Activated CD4-positive, alpha-beta T cell treated with anti-CD3 and anti-CD28 coated beads, Interleukin-2, amount 10 ng/mL, durations not matched to agents 7 days and 5 days (primary cell): ENCODE measurements at places on chromosomes 4 and X.

DNA sequence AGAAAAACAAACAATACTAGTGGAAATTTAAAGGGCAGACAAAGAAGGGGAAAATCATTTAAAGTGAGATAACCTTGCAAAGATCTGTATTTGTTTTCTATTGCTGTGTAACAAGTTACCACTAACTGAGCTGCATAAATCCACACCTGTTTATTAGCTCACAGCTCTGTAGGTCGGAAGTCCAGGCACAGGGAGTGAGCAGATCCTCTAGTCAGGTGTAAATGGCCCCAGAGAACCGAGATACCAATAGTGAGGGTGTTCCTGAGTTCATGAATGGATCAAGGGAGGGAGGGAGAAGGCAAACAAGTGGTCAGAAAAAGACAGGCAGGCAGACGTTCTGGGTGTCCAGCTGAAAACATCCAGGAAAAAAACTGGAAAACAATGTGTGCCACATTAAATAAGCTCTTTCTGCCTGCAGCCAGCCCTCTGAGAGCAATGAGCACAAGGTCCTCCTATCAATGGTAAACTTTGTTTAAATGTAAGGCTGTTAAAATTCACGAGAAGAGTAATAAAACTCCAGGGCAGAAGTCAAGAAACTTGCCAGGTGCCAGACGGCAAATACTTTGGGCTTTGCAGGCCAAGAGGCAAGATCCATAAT, 25.0 kb downstream of the ADGRA3 start:
- DNase-seq, result no peak

GRCh38 chrX:148874636-148875246, 374.3 kb downstream of the AFF2 start:
- no peak for DNase-seq

DNA sequence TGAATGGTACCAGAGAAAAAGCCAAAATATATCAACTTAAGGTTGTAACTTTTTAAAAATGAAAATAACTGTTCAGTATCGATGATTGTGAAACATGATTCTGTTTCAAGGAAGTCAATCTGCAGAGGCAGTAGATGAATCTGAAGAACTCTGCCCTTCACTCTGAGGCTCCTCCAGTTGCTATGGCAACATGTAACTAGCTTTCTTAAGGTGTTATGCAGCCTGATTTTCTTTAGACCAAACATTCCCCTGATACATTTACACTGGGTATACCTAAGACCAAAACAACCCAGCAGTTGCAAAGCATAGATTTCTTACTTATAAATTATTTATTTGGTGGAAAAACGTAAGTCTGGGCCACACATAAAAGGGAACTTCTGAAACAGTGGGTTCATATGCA, 133.6 kb upstream of the RASGEF1B start:
- no peak for DNase-seq

DNA sequence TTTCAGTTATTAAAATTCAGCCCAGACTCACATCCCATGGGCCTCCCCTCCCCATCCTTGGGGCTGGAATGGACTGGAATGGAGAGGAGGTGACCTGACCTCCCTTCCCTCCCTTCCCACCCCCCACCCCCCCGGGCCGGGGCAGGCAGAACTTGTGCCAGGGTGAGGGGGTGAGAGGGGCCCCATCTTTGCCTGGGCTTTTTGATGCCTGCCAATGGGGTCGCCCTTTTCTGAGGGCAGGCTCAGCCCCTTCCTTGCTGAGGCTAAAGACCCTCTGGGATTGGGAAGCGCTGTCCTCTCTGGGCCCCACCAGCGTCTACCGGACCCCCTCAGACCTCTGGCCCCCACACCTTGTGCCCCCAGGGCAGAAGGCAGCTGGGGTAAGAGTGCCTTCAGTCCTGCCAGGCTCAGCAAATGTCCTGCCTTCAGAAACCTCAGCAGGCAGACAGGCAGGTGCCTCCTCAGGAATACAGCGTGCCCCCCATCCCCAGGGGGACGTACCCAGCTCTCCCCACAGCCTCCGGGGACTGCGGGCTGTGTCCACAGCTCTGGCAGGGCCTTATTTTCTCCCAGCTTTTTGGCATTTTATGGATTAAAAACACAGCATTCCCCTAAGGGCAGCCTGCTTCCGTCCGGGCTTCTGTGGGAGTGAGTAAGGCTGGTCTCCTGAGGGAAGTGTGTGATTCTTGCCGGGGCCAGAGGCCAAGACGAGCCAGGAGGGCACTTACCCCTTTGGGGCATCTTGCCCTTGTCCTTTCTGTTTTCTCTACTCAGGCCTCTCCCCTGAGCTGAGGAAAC, 12.6 kb upstream of the CCNQ start:
- DNase-seq, result no peak

DNA sequence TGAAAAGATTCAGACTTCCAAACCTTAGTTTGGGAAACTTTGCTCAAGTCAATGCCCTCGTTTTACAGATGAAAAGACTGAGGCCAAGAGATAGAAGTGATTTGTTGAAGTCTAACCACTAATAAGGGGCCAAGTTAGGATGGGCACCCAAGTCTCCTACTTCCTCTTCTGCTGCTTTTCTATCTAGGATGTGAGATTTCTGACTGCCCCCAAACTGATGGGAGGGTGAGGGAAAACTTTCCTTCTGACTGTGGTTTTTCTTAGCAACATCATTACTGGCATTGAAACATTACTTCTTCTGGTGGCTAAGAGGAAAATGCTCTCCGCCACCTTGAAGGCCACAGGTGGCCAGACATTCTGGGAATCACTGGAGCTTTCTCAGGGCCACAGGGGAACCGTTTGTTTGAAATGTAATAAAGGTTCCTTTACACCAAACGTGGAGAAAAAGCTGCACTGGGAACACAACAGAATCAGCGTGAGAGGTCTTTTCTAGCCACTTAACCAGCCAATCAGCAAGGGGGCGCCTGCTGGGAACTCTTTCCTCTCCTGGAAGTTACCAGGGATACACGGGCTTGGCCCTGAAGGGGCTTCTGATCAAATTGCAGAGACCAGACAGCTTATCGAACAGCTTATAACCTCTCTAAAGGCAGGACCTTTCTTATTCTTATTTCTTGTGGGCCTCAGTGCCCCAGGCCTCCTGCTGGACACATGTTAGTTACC, 115.9 kb upstream of the TEX13D start:
- DNase-seq, result no peak

- no peak for DNase-seq
These were observed 45.1 kb downstream of the OR13H1 start for GRCh38 chrX:131588995-131589394.

- DNase-seq, result no peak
These were observed 222.8 kb downstream of the TRAM1L1 start for GRCh38 chr4:116862592-116862991.

DNA sequence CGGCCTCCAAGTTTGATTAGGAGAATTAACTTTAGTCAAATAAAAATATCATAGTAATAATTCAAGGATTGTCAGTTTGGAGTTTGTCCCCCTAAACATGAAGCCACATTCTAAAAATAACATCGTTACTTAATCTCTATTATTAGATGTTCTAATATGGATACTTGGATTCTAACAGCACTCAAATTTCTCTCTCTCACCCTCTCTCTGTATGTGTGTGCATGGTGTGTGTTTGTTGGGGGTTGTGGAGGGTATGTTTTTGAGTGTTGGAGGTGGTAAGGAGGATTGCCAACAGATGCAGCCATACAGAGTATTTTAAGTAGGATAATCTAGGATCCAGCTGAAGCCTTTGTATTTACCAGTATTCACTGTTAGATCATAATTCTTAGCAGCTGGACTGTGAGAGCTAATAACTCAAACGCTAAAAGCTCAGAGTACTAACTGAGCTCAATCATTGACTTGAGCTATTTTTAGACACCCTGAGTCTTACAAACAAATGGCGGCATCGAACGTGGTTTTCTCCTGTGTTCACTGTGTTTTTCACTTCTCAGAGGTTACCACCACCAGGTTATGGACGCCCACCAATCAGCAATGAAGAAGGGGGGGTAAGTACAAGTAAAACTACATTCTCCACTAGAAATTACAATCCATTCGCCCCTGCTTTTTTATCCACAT, 8.8 kb downstream of the ENAM start:
- no peak for DNase-seq

DNA sequence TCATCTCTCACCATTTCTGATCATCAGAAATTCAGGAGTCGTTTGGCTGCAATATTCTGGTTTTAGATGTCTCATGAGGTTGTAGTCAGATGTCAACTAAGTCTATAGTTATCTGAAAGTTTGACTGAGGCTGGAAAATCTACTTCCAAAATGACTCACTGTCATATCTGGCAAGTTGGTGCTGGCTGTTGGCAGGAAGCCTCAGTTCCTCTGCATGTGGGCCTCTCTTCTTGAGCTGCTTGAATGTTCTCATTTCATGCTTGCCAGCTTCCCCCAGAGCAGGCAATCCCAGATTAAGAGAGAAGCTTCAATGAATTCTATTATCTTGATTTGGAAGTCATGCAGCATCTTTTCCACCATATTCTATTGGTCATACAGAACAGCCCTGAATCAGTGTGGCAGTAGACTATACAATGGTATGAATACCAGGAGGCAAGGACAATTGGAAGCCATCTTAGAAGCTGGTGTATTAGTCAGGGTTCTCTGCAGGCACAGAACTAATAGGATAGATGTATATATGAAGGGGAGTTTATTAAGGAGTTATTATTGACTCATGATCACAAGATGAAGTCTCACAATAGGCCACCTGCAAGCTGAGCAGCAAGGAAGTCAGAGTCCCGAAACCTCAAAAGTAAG, 46.8 kb upstream of the ELF2 start:
- no peak for DNase-seq

- peak; percentile 55 for DNase-seq
These were observed 151.7 kb upstream of the TBL1X start for GRCh38 chrX:9312922-9313867.

DNA sequence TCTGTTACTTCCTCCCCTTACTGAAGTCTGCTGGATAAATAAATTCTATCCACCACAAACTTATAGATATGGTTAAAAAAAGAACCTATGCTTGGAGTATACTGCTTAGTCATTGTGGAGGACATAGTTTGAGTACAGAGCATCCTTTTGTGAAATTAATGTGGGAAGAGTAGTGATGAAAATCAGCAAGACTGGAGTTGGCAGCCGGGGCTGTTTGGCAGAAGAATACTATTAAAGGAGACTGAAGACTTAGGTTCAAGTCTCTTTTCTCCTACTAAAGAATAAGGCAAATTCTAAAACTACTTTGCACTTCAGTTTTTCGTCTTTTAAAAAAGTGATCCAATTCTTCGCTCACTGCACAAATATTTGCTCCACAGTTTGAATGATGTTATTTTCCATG, 326.6 kb upstream of the ATOH1 start:
- DNase-seq, result no peak

- DNase-seq, result no peak
These were observed 147.7 kb downstream of the RASL11B start for GRCh38 chr4:53009824-53010223.

DNA sequence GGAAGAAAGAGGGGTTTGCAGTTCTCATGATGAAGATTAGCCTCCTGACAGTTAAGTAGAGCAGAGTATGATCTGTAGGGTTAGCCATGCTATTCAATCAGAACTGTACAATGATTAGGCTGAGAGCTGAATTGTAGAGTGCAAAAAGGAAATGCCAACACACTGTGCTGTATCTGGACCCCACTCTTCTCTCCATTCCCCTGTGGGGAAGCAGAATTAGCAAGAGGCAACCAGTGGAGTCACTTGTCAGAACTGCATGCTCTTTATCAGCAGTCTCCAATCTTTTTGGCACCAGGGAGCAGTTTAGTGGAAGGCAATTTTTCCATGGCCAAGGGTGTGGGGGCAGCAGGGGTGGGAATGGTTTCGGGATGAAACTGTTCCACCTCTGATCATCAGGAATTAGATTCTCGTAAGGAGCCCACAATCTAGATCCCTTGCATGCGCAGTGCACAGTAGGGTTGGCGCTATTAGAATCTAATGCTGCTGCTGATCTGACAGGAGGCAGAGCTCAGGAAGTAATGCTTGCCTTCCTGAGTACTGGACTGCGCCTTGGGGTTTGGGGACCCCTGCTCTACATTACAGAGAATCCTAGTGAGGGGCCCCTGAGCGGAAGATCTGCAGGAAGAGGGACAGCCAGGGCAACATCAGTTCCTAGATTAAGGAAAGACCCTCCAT, 19.4 kb downstream of the TBC1D9 start:
- DNase-seq, result no peak

DNA sequence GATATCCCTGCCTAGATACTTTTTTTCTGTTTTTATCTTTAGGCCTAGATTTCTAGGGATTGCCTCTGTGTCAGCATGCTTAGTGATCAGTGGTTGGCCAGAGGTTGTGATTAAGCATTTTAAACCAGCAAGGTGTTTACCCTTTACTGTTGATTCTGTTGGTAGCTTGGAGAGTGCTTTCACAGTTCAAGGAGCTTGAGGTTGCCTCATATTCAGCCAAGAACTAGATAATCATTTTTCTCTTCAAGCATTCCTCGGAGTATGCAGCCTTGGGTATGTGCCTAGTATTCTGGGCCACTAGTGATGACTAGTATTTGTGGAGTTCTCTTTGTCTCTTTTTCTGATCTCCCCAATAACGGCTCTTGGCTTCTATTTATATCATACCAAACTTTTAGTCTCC, 20.4 kb downstream of the APOOL start:
- no peak for DNase-seq

GRCh38 chr4:112818594-112818965, 181.6 kb downstream of the LARP7 start:
- no peak for DNase-seq

DNA sequence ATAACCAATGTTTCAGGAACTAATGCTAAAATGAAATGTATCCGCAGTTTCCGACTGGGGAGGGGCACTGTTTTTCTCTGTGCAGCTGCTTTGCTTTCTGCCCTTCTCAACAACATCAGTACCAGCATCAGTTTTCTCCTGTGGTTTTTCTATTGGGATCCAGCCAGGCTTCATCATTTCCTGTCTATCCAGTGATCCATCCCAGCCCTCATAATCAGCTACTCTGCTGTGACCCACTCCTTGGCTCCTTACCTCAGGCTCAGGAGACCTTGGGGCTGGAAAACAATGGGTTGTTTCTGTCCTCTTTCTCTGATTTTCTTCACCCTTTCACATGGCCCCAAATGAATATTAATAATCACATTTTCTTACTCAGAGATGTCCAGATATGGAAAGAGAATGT, 222.2 kb upstream of the DKK2 start:
- no peak for DNase-seq

GRCh38 chrX:127207326-127207725, 387.8 kb downstream of the PRR32 start:
- no peak for DNase-seq

- no peak for DNase-seq
These were observed 368.0 kb downstream of the GBA3 start for GRCh38 chr4:23060776-23061175.
